ENCODE measurements at places on chromosomes 1 and 21.

DNA sequence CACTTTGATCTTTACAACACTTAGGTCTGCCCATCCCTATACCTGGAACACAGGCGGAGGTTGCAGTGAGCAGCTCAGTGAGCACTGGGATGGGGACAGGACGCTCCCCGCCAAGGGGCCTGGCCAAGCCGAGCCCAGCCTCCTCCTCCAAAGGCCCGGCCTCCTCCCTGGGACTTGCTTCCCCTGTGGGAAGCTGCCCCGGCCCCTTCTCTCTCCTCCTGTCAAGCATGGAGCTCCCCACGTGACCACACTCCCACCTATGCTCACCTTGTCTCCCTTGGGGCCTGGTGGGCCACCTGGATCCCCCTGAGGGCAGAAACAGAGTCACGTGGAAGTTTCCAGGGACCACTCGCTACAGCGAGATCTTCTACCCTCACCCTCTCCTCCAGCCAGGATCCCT is 12.9 kb downstream of the COL16A1 start:
- DNase-seq: no peak

DNA sequence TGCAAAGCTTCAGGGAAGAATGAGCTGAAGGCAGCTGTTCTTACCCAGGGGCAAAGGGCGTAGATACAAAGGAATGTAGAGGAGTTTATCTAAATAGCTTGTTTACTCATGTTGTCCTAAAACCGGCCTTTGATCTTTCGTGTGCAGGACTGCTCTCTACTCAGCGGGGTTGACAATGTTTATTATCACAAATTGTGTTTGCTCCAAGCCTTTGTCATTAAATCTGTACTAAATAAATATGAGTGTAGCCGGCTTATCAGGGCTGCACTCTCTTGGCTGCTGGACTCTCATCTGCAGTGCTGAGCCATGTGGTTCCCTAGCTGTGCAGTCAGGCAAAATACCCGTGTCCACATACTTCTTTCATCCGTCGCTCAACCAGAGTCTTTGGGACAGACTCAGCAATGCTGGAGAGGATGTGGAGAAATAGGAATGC is 199.0 kb downstream of the LBR start:
- no peak for DNase-seq

DNA sequence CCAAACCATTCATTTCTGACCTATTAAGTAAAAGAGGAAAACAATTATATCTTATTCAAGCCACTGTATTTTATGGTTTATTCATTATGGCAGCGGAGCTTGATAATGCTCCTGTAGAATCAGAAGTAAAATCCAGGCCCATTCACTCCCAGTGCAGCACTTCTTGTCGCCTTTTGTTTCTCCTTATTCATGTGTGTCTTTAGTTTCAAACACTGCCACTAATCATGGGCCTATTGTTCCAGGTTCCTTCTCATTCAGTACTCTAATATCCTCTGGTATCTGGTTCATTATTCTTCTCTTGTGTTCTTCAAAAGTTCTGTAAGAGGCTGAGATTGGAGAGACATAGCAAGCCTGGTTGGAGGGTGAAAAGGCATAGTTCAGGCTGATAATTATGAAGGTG is 218.3 kb downstream of the LRRIQ3 start:
- DNase-seq: no peak

DNA sequence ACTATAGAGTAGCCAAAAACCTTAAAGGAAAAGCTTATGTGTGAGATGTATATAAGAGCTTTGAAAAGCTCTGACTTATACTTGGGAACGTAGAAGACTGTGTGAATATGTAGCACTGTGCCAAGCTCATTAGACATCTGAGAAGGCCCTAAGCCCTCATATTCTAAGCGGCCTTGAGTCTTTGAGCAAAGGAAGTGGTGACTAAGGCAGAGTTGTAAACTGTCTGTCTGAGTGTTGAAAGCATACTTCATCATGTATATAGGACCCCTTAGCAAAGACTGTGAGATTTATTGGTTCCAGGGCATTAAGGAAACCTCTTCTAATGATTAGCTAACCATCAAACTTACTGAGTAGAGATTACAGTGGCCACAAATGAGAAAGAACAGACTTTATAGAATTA is 153.3 kb upstream of the LYPLAL1 start:
- no peak for DNase-seq

GRCh38 chr1:112141923-112142322 is 152.5 kb upstream of the KCND3 start:
- no peak for DNase-seq

DNA sequence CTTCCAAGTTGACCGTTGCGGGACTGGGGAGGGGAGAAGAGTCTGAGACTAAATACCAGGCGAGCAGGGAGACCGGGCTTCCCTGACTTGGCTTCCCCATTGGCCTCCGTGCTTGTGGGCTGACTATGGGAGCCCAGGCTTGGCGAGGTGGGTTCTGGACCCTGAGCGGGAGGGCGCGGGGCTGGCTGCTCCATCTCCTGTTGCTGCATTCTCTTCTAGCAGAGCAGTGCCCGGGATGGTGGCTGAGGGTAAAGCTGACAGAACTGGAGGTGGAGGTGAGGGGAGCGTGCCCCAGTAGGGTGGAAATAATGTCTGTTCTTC is 689 bp downstream of the LGR6 start:
- DNase-seq: no peak

DNA sequence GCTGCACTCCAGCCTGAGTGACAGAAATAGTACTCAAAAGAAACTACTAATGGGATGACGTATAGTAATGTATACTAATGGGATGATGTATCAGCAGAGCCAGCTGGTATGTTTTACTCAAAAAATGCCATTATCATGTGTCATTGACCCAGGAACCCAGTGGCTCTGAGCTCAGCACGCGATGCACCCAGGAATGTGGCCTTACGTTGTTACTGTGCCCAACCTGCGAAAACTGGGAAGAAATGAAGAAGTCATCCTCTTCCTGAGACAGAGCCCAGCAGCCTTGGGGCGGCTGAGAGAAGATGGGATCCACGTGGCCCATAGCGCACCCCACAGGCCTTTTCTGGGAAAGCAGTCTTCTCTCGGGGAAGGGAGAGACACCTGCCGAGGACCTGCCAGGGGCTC is 8.8 kb downstream of the UBE2J2 start:
- DNase-seq: no peak

- DNase-seq: no peak
Observed at GRCh38 chr1:82485591-82486369, 685.0 kb downstream of the ADGRL2 start.

DNA sequence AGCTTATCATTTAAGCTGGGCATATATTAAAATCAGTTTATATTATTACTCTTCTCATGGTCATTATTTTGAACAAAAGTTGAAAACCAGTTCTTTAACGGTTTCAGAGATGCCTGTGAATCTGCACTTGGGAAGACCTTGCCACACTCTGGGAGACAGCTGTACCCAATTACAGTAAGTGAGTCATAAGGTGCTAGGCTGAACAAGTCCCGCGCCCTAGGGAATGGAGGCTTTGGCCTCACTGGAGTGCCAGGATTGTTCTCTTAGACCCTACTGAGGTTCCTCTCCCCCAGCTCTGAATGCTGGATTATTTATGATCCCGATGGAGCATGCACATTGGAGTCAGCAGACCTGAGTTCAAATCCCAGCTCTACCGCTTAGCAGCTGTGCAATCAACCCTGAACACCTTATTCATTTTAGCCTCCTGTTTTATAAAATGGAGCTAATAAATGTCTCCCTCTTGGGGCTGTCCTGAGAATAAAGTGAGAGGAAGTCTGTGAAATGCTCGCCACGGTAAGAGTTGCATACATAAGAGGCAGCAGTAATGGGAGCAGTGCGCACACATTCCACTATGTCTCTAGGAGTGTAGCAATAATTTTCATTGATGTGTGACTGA is 266.2 kb downstream of the FOXD2 start:
- no peak for DNase-seq

DNA sequence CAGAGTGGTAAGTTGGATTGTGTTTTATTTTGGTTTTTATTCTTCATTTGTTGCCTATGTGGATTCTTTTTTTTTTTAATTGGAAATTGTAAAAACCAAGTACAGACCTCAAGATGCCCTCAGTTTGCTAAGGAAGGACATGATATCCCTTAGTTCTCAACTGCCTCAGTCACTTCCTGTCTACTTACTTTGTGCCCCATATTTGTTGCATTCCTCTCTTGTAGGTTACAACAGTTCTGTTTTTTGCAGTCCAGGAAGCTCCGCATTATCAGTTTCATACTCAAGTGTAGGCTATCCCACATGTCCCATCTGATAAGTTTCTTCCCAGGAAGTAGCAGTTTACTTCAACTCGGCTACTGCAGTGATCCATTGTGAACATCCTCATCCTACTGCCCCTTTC is 82.0 kb downstream of the RPAP2 start:
- no peak for DNase-seq

DNA sequence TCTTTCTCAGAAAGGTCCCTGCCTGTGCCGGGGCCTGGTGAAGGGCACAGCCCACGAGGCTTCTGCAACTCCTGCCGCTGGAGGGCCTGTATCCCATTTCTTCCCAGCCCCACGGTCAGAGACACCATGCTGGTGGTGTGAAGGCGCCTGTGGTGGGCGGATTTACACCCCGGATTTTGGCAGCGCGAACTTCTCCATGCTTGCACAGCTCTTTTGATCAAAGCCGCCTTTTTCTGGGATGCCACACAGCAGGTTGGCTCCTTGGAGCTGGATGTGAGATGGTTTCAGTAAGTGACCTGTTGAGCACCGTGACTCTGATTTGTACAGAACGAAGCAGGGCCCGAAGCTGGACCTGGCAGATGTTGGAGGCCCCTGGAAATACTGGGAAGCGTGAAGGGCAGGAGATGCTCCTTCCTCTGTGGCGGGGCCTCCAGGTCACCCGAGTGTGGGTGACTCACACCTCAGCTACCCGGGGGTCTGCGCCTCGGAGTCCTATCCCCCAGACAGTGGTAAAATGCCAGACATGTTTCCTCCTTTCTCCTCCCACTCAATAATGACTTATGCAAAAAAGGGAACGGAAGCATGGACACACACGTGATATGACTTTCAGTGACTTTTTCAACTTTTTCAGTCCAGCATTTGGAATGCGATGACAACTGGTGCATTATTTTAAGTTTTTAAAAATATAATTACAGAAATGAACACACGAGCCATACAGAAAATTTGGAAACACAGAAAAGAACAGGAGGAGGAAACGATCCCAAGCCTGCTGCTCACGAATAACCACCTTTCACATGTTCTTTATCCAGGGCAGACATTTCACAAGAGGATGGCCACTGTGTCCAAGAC is 9.0 kb downstream of the UMODL1 start:
- DNase-seq: no peak

GRCh38 chr1:38690790-38691449 is 168.7 kb downstream of the RRAGC start:
- no peak for DNase-seq

All from memory B cell (primary cell).